ENCODE measurements at places on chromosomes 3 and 15.

GRCh38 chr3:13282358-13282985, 137.7 kb downstream of the NUP210 start:
- DNase-seq = no peak

DNA sequence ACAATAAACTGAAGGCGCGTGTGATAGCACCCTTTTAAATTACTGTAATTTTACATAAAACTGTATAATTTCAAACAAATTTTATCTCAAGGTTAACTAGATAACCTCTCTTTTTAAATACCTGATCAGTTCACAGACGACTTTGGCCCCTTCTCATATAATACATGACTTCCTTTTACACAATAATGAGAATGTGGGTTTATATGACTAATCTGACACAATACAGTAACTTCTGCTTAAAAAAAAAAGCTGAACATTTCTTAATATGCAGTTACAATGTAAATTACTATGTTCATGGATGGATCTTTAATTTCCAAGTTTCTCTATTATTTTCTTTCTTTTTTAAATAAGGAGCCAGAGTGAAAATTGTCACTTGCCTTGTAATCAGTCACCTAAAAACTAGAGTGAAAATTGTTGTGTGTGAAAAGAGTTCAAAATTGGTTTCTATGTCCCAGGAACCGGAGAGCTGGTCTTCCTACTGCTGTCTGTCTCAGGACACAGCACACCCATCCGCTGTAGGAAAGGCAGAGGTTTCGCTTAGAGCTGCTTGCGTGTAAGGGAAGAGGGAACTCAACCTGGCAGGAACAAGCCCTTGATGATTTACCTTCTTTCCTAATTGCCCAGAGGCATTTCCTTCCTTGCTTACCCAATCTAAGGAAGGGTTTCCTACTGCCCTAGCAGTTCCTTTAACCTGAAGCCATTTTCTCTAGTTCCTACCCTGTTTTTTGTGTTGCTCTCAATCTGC, 33.3 kb downstream of the PLD1 start:
- DNase-seq = no peak

DNA sequence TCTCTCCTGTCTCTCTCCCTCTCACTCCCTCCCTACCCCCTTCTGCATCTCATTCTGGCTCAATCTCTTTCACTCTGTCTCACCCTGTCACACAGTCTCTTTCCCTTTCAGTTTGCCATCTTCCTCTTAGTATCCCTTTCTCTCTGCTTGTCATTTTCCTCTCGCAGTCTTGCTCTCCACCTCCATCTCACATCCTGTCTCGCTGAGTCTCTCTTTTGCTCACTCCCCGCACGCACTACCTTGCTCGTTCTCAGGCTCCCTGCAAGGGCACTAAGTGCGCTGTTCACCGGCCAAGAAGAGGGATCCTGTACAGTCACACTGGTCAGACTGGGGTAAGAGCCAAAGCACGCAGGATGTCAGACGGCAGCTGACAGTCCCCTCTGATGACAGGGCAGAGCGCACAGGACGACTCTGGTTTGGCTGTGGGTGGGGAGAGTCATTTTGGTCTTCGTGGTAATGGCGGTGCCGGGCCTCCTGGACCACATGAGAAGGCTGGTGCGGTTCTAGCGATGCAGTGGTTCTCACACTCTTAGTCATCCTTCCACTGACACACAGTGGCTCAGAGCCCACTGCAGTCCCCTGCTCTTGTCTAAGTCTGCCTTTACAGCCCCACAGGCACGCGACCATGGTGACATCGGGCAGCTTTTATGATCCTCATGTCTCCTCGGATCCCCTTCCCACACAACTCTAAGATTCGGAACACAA, 356.8 kb downstream of the FOXP1 start:
- DNase-seq = no peak

GRCh38 chr3:181302960-181303359, 313.4 kb upstream of the DNAJC19 start:
- DNase-seq = no peak

GRCh38 chr3:195001961-195002861, 268.7 kb downstream of the XXYLT1 start:
- no peak for DNase-seq

GRCh38 chr15:91572110-91572509, 281.4 kb upstream of the SLCO3A1 start:
- no peak for DNase-seq

DNA sequence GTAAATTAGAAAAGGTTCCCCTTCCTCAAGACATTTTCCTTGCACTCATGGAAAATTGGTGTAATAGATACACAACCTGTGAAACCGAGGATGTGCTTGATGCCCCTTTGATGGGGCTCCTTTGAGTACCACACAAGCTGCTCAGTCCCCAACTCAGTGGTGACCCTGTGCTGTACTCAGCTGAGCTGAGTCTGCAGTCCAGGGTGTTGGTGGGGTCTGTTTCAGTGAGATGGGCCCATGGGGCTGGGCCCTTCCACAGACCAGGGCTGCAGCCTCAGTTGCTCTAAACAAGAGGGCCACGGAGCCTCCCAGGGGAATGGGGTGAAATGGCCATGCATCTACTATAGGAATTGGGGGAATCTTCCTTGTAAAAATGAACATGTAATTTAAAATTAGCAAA, 39.3 kb downstream of the KY start:
- DNase-seq = no peak

GRCh38 chr3:143200001-143200924, 80.7 kb downstream of the CHST2 start:
- DNase-seq = no peak

DNA sequence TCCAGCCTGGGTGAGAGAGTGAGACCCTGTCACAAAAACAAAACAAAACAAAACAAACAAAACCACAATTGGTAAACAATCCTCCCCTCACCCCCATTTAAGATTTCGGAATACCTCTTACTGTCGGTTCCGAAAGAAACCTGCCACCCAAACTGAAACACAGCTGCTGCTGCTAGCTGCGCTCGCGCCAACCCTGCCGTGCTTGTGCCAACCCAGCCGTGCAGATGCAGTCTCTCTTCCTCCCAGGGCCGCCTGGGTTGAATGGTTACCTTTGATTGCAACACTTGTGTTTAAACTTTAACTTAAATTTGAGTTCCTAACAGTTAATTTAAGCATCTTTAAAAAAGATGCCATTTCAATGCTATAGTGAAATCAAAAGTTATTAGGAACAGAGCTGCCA, 28.5 kb upstream of the SPTBN5 start:
- no peak for DNase-seq

- DNase-seq = no peak
Measured at GRCh38 chr3:138511945-138512344, 77.5 kb downstream of the ESYT3 start.

DNA sequence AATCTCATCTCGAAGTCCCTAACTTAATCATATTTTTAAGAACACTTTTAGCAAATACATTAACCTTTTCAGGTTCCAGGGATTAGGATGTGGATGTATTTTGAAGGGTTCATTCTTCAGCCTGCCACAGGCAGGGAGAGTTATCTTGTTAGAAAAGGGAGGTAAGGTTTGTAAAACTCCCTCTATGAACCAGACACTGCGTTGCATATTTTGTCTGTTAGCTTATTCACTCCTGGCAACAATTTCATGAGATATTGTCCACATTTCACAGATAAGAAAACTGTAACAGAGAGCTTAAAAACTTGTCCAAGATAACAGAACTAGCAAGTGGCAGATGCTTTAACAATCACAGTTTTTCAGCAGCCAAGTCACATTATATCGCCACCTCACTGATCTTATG, 155.4 kb downstream of the DIPK2A start:
- DNase-seq = no peak

GRCh38 chr3:29605845-29606244, 325.0 kb downstream of the RBMS3 start:
- no peak for DNase-seq

DNA sequence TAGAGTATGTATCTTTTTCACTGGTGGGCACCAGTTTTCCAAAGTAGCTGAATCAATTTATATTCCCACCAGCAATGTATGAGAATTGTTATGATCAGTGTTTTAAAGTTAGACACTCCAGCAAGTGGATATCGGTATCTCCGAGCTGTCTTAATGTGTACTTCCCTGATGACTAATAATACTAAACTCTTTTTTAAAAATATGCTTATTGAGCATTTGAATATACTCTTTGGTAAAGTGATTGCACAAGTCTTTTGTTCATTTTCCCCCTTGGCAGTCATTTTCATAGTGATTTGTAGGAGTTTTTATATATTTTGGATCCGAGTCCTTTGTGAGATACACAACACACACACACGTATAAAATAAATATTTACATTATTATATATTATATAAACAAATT, 12.5 kb upstream of the FEM1B start:
- no peak for DNase-seq

DNA sequence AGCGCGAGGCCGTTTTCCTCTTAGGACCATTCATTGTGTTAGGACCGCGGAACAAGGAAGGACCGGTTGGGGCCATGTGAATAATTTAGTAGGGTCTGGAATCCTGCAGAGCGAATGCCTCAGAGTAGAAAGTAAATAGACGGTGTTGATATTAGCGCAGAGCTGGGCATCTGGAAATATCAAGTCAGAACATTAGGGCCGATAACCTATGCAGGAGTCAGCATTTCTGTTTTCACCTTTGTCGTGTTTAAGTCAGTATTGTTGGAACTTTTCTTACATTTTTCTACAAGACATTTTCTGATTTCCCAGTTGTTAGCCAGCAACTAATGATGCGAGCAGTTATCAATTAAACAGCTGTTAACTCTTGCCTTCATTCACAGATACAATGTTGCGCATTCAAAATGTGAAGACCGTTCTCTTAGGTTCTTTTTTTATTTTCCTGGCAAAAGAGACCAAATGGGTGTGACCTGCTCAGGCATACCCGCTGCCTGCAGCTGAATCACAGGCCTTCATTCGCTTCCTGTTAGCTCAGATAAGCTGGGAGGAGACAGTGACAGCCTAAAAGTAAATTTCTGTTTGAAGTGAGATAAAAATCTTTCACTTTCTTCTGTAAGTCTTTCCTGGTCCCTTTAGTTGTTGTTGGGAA, 966 bp upstream of the PKM start:
- no peak for DNase-seq

GRCh38 chr15:48102167-48102566, 18.6 kb upstream of the SLC24A5 start:
- DNase-seq = no peak

GRCh38 chr3:152969557-152970300, 134.8 kb downstream of the P2RY1 start:
- no peak for DNase-seq

GRCh38 chr3:181174676-181175233, 185.2 kb upstream of the DNAJC19 start:
- no peak for DNase-seq

DNA sequence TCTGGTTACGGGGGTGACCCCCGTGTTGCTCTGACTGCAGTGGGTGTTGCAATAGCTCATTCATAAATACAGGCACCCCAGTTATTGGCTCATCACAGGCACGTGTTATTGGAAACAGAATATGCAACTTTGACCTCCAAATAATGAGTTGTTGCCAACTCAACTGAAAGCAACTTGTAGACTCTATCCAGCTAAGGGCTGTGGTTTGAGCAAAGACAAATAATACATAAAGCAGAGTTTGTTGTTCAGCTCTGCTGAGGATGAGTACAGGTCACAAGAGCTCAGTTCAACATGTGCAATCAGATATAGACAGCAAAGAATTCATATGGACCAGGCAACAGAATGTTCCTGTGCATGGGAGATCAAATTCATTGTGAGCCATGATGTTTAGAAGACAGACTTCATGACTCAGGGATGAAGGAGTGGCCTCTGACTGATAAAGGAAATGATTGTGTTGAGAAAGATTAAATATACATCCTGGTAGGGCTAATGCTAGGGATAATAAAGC, 87.6 kb upstream of the LRIG1 start:
- DNase-seq = no peak
